CD4-positive, alpha-beta T cell treated with Interleukin-21 for 1 hour (primary cell): ENCODE measurements at places on chromosomes 4 and X.

DNA sequence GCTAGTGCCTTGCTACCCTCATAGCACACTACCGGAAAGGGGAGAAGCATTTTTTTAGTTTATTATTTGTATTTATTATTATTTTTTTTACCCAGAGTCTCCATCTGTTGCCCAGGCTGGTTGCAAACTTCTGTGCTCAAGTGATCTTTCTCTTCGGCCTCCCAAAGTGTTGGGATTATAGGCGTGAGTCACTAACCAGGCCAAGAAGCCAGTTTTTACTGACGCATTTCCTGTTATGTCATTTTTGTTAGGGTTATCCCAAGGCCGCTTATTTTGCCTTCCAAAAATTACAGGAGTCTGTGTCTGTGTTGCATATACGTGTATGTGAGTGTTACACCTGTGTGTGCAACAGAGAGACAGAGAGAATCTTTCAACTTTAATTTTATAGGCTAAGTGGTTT lies 404.5 kb downstream of the GBA3 start:
- no peak for DNase-seq

DNA sequence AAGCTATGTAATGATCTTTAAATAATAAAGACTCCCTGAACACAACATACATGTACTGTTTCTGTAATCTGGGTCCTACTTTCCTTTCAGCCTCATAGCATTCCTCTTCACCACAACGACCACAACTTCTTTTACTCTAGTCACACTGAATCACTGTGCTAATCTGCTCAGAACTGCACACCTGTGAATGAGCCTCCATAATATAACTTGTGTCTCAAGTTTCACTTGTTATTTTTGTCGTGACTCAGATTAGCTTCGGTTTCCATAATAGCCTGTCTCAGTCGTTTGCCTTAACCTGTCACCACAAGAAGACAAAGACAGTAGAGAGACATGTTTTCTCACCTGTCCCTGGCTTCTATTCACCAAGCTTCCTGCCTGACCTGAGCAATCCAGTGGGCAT lies 61.8 kb downstream of the MAGED1 start:
- no peak for DNase-seq

DNA sequence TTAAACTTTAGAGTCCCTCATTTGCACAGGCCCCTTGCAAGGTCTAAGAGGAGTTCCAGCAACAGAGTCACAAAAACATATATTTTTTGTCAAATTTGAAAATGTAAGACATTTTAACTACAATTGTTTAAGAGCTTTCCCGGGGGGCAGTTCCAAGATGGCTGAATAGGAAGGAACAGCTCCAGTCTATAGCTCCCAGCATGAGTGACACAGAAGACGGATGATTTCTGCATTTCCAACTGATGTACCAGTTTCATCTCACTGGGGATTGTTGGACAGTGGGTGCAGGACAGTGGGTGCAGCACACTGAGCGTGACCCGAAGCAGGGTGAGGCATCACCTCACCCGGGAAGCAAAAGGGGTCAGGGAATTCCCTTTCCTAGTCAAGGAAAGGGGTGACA lies 71.4 kb upstream of the NMU start:
- DNase-seq = no peak

GRCh38 chr4:30770049-30770549 lies 49.9 kb downstream of the PCDH7 start:
- no peak for DNase-seq

- DNase-seq = no peak
These were observed 19.9 kb downstream of the MAN2B2 start for GRCh38 chr4:6594826-6595355.

DNA sequence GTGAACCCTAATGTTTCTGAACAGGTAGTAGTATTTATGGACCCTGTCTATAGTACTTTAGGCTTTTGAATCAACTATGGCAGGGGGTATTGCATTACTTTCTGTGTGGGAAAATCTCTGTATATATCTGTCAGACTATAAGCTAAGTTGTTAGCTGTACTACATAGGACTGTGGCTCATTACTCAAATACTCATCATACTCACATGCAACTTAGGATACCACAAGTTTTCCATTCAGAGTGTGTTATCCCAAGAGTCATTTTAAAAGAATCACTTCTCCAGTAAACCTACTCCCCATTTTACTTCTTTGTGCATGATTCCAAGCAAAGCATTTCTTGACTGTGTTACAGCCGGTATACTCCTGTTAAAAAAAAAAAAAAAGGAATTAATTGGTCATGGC lies 95.6 kb downstream of the PHOX2B start:
- no peak for DNase-seq

- no peak for DNase-seq
These were observed 26.7 kb upstream of the SLC10A7 start for GRCh38 chr4:146548443-146548842.

GRCh38 chrX:100654261-100654660 lies 10.3 kb downstream of the SRPX2 start:
- DNase-seq = no peak

GRCh38 chr4:75287738-75288517 lies 226.3 kb downstream of the RCHY1 start:
- DNase-seq = no peak

- DNase-seq = no peak
These were observed 240.4 kb upstream of the VEGFC start for GRCh38 chr4:177033135-177033534.

- no peak for DNase-seq
These were observed 212.3 kb upstream of the BCOR start for GRCh38 chrX:40310016-40310415.

DNA sequence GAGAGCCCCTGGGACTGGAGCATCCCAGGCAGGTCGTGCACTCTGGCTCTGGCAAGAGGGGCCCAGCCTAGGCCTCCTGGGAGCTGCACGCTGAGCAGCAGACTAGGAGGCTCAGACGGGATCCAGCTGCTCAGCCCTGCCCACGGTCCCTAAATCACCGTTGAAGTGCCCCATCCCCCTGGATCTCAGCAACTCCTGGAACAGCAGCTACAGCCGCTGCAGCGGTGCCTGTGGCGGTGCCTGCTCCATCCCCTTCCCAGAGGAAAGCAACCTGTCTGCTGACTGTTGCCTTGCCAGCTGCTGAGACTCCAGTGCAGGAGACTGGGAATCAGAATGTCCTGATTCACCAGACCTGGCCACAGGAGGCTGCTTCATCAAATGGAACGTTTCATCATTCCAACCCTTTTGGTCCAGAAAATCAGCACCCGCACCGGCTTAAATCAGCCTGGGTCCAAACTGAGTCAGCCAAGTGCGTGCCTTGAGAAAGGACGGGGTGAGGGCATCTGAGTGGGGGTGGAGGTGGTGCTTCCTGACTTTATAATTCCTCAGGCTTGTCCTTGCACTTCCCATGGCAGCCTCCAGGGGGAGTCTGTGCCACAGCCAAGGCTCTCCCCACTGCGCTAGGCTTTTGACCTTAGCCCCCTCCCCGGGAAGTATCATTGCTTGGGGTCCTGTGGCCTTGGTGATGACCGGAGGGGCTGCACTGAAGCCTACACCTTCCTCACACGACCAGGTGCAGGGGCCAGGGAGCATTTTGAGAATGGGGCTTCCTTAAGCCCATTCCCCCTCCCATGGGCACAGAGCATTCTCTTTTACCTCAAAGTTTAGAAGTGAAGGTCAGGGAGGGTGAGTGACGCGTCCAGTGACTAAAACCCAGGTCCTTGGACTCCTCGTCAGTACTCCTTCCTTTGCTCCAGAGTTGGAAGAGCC lies 6.5 kb downstream of the ZNF185 start:
- peak; percentile 25 for DNase-seq

DNA sequence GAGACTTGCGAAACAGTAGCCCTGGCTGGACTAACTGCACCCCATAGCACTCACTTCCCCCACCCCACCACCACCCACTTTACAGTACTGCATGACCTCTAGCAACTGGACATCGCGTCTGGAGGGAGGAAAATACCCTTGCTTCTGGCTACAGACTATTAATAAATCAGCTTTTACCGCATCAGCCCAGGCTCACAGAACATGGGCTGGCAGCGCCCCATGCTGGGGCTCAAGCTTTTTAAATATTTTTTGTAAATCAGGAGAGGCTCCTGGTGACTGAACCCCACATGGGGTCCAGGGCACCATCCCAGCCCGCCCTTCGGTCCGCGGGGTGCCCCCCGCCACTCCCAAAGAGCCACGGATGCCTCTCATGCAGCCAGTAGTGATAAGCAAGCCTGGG lies 2.7 kb downstream of the HS6ST2 start:
- DNase-seq = no peak

GRCh38 chr4:185020863-185021761 lies 2.8 kb downstream of the HELT start:
- DNase-seq = no peak

GRCh38 chrX:132742246-132742645 lies 216.2 kb downstream of the HS6ST2 start:
- DNase-seq = no peak

DNA sequence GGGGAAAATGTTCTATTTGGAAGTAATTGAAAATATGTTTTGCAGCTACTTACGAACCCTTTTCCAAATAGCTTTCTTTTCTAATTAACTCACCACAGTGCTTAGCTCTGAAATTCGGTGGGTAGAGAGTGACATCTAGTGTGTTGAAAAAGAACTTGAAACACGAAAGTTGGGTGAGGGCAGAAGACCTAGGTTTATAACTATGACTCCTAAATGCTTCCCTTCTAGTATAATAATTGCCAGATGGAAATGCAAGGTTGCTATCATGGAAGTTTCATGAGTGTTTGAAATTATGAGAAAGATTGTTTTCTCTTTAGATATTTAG lies 77.3 kb upstream of the NOCT start:
- peak; percentile 4 for DNase-seq

GRCh38 chrX:13263560-13264251 lies 56.1 kb downstream of the ATXN3L start:
- no peak for DNase-seq

- no peak for DNase-seq
These were observed 541.9 kb upstream of the BOD1L1 start for GRCh38 chr4:14169460-14169859.

DNA sequence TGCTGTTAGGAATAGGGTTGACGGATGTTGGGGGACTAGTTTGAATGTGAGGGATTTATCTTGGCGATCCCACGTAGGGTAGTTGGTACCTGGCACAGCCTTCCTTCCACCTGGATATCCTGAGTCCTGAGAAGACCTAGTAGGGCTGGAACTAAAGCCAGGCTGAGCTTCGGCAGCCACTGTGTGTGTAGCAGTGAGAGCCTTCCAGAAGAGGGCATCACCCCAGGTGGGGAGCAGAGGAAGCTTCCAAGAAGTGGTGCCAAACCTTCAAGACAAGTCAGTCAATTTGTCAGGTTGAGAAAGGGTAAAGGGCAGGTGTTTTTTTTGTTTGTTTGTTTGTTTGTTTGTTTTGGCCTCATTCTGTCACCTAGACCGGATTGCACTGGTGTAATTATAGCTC lies 1.2 kb upstream of the FGFBP2 start:
- DNase-seq = no peak

DNA sequence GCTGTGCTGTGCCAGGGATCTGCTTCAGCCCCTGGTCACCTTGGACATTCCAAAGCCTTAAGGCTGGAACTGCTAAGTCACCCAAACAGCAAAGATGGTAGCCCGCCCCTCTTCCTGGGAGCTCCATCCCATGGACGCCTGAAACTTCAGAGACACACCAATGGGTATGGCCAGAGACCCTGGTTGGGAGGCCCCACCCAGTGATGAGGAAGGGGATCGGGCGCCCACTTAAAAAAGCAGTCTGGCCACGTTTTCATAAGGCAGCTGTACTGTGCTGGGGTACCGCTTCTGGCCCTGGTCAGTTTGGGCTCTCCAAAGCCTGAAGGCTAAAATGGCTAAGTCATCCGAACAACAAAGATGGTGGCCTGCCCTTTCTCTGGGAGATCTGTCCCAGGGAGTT lies 9.4 kb upstream of the TMSB15C start:
- no peak for DNase-seq

GRCh38 chr4:110224812-110225211 lies 26.4 kb upstream of the ELOVL6 start:
- no peak for DNase-seq

DNA sequence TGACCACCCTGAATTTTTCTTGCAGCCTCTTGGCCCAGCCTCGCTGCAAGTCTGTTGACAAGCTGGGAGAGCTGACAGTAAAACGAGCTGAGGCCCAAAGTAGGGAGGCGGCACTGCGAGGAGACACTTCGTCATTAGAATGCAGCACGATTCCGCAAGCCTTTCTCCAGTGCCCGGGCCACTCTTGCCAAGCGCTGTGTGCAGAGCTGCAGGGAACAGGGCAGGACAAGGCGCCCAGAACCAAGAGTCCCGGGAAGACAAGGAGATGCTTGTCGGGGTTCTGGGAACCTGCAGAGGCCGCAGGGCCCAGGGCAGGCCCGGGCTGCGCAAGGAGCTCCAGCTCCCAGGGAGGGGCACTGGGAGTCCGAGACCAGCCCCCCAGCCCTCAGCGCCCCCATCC lies 187.1 kb downstream of the BCOR start:
- no peak for DNase-seq

- no peak for DNase-seq
These were observed 12.4 kb upstream of the ELF2 start for GRCh38 chr4:139189417-139189749.

- DNase-seq = no peak
These were observed 192.9 kb downstream of the ARHGAP10 start for GRCh38 chr4:147924604-147925412.

- no peak for DNase-seq
These were observed 29.3 kb upstream of the MYOZ2 start for GRCh38 chr4:119106036-119107000.

- no peak for DNase-seq
These were observed 160.0 kb downstream of the EFNB1 start for GRCh38 chrX:68988865-68989264.

DNA sequence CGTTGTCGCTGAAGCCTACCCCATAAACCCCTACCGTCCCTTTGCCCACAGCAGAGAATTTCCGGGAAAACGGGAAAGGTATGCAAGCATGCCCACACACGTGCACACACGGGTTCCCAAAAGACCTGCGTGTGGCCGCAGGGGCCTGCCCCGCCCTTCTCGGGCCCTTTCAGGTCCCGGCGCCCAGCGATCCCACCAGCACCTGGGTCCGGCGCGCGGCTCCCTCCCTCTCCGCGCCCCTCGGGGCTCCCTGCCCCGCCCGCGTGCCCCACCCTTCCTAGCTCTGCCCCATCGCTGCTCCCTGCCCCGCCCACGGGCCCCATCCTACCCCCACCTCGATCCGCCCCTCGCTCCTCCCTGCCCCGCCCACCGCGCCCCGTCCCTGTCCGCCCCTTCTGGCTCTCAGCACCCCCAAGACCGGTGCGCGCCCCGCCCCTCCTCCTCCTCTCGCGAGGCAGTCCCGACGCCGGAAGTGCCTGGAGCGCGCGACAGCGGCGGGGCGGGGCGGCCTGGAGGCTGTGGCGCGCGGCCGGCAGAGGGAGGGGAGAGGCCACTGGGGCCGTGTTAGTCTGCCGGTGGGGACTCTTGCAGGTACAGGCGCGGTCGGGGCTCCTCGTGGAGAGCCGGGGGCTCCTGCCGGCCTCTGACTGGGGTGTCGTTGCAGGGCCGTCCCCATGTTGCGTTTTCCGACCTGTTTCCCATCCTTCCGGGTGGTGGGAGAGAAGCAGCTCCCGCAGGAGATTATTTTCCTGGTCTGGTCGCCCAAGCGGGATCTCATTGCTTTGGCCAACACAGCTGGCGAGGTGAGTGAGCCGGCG lies at the start of gene ANAPC4:
ANAPC4 (plus strand) TSS at position 510 of the 818 bp plus-strand sequence; CDS start at position 675, 165 bp downstream.
- DNase-seq = peak; percentile 96
